HT-29 (cell line): ENCODE measurements at places on chromosomes 7 and 10. TPM values are rescaled to one million over a fixed set of nuclear protein-coding genes. Genes with fewer than 3 reads are reported as not detected.

Gene AKAP9
- total RNA-seq, result 30.2 and 32.8 TPM in 2 replicates

Gene EPDR1
- total RNA-seq, result not detected in 2 replicates

Gene FFAR4
- total RNA-seq, result 88.1 and 97.9 TPM in 2 replicates

Gene GIMAP7
- total RNA-seq, result not detected in 2 replicates
